ENCODE measurements at places on chromosomes 7 and 10.

DNA sequence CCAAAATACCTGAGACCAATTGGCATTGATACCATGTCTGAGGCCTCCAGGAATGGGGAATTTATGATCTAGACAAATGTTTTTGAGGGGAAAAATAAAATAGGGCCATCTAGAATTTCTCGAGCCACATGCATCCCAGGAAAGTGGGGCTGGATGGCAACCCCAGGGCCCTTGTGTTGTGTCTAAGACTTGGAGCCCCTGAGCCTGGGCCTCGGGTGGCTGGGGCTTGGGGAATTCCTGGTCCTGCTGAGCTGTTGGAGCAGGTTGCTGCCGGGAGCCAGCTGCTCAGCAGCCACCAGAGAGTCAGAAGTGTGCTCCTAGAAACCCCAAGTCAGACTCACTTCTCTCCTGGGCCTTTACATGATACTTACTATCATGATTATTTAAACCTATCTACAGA, 172.9 kb downstream of the WDR37 start:
- DNase-seq, result no peak

GRCh38 chr7:139721417-139721816, 56.4 kb downstream of the HIPK2 start:
- no peak for DNase-seq

GRCh38 chr10:45241865-45242520, 73.4 kb downstream of the OR13A1 start:
- DNase-seq, result no peak

DNA sequence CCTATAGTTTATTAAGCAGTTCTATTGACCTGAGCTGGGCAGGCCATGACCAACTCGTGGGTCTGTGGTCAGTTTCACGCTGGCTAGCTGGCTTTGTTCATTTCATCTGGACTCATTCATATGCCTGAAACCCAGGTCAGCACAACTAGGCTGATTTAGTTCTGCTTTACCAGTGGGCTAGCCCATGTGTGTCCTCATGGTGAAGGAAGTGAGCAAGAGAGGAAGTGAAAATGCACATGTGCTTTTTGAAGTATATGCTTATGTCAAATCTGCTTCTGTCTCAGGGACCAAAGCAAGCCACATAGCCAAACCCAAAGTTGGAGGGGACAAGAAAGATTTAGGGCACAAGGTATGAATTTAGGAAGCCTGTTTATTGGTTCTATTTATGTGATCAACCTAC, 154.5 kb downstream of the RNF133 start:
- no peak for DNase-seq

DNA sequence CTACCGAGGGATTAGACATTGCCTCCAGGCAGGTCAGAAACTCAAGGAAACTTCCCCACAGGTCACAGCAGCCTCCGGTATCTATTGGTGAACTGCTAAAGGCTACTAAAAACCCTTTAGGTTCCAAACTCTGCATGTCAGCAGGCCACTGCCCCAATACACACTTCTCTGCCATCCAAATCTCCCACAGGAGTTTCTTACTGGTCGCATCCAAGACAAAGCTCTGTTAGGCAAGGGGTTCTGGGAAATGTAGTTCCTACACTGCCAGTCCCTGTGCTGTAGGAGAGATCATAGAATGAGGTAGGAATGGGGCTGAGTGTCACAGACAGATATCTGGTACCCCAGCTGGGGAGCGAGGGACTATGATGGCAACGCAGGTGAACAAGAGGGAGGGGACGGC, 757.0 kb upstream of the C7orf33 start:
- DNase-seq, result no peak

DNA sequence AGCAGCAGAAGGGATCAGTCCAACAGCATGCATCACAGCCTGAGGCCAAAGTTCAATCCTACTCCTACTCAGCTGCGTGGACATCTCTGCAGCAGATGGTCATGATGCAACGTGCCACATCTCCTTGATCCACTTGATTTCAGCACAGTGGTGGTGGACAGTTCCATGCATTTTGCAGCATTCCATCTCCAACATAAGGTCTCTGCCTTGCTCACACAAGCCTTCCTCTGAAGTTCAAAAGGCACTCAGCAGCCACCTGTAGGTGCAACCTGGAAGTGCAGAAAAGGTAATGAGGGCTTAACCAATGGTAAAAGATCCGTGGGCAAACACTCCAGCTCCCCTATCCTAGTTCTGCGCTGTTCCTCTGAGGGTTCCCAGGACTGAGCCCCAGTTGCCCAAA, 57.5 kb upstream of the CHCHD3 start:
- DNase-seq, result peak; percentile 1

DNA sequence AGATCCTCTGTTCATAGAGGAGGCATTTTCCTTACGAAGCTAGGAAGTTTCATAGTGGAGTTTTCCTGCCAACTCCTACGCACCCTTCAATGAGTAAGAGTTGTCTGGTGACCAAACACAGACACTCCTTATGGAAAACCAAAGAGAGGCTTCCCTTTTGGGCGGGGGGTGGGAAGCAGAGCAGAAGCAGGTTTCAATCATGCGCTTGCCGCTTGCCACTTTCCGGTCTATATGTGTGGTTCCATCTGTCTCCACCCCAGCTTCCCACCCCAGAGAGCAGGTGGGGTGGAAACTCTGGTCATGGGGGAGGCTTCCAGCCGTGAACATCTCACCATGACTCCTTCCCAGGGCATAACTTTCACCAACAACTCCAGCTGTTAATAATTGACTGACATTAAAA, 68.8 kb upstream of the GRB10 start:
- no peak for DNase-seq

DNA sequence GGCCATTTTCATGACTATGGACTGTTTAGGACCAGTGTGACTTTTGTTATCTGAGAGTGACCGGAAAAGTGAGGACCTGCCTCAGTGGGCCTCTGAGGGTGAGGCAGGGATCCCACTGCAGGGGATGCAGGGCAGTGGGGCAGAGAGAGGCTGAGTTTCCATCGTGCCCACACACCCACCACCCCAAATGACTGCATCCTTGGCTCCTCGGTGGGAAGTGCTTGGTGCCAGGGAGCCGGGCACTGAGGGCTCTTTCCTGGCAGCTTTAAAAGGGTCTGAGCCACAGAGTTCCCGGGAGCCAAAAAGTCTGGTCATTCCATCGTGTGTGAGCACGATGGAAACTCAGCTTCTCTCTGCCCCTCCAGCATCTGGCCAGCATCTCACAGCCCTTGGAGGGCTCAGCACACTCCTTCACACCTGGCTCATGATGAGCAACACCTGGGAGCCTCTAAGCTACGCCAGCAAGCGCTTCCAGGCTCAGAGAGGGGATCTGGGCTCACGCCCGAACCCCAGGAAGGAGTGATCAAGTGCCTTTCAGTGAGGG, 59.1 kb downstream of the RAMP3 start:
- no peak for DNase-seq

DNA sequence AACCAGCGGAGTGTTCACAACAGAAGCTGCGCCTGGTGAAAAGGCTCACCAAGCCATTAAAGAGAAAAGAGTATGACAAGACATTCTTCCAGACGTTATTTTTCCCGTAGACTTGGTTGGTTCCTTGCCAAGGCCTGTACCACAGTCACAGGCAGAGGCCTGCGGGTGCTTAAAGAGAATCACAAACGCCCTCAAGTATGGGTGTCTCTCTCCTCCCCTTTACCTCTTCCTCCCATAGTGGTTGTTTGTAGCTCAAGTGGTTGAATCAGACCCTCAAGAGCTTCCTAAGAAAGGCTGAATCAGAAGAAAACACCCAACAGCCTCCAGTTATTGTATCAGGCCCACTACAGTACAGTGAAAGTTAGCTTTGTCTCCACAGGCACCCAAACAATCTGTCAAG, 169.0 kb downstream of the CREB5 start:
- no peak for DNase-seq

- no peak for DNase-seq
Observed at GRCh38 chr7:15853832-15854470, 167.5 kb upstream of the MEOX2 start.

- DNase-seq, result no peak
Observed at GRCh38 chr10:75525067-75525466, 93.6 kb downstream of the LRMDA start.

DNA sequence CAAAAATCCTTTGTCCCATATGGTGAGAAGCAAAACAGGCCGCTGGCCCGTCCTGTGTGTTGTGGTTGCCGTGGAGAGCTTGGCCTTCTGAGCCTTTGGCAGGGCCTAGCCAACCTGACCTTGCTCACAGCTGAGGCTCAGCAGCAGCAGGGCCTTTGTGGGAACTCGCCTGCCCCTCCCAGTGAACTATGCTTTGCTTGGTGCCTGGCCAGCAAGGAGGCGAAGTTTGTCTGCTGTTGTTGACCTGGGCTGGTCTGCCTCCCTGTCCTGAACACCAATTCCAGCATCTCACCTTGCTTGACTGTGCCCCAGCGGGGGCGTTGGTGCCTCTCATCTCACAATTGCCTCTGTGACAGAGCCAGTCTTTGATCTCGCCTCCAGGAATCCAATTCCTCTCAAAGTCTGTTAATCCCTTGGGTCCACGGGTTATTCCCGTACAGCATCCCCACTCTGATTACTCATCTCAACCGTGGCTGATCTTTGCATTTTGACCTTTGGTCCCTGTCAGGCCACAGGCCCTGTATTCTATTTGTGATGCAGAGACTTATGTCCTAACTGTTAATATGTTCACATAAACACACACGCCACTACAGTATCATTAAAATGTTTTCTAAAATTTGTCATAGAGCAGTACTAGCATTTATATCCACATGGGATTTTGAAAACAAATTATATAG, 22.6 kb downstream of the EPDR1 start:
- DNase-seq, result no peak

DNA sequence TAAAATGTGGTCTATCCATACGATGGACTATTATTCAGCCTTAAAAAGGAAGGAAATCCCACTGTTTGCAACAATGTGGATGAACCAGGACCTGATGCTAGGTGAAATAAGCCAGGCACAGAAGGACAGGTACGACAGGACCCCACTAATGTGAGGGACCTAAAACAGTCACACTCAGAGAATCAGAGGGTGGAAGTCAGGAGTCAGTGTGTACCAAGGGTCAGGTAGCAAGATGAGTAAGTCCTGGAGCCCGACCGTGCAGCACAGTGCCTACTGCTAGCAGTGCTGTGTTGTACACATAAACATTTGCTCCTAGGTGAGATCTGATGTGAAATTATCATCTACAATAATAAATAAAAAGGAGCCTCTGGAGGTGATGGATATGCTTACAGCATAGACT, 322.3 kb downstream of the GLRX3 start:
- no peak for DNase-seq

DNA sequence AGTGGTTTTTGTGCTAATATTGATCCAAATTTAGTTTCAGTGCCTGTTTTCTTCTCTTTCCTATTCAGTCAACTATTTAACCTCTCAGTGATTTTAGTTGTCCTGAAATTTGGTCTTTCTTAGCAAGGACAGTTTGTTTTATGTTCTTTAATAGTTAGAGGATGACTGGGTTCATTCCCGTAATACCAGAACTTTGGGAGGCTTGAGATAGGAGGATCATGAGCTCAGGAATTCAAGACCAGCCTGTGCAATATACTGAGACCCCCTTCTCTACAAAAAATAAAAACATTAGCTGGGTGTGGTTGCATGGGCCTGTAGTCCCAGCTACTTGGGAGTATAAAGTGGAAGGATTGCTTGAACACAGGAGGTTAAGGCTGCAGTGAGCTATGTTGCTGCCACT, 148.3 kb downstream of the EXOC4 start:
- DNase-seq, result no peak

- DNase-seq, result no peak
Observed at GRCh38 chr7:2278026-2278425, 36.0 kb downstream of the NUDT1 start.

DNA sequence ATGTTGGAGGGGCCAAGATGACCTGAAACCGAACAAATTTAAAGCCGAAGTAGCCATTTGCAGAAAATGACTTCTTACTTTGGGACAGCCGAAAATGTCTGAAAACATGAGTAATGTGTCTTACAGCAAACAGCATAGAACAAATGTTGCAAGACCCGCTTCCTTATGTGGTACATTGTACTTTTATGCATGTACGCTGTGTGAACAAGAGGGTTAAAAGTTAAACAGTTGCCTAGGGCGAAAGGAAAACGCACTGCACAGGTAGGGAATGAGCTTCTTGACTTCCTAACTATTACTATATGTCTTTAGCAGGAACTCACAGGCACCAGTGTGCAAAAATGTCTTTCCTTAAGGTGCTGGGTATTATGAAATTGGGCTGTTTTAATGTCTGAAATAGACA, 303.5 kb upstream of the MGMT start:
- DNase-seq, result no peak

GRCh38 chr7:28483112-28483511, 70.8 kb downstream of the CREB5 start:
- DNase-seq, result no peak

- DNase-seq, result no peak
Observed at GRCh38 chr7:129264534-129264933, 39.7 kb downstream of the AHCYL2 start.

Measured in stimulated activated CD4-positive, alpha-beta T cell treated with anti-CD3 and anti-CD28 coated beads, Interleukin-1b, Interleukin-23, amount 100 ng/mL, for 48 hours (primary cell).